Kidney capillary endothelial cell (primary cell): ENCODE measurements at places on chromosomes 2 and 18.

GRCh38 chr18:805008-805754, 6.9 kb downstream of the YES1 start:
- DNase-seq, result no peak

DNA sequence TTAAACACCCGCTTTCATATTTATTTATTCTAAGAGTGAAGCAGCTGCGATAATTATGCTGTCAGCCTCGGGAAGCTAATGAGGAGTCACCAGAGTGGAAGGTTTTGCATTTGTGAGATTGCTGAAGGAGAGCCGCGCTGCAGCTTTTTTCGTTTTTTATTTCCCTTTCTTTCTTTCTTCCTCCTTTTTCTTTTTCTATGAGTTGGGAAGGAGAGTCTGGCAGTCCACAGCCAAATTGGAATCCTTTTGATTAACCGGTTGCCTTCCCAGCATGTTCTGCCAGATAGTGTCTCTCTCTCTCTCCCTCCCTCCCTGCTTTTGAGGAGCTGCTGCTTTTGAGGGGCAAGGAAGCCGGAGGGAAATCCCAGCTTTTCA, 82.1 kb downstream of the CDK15 start:
- no peak for DNase-seq

DNA sequence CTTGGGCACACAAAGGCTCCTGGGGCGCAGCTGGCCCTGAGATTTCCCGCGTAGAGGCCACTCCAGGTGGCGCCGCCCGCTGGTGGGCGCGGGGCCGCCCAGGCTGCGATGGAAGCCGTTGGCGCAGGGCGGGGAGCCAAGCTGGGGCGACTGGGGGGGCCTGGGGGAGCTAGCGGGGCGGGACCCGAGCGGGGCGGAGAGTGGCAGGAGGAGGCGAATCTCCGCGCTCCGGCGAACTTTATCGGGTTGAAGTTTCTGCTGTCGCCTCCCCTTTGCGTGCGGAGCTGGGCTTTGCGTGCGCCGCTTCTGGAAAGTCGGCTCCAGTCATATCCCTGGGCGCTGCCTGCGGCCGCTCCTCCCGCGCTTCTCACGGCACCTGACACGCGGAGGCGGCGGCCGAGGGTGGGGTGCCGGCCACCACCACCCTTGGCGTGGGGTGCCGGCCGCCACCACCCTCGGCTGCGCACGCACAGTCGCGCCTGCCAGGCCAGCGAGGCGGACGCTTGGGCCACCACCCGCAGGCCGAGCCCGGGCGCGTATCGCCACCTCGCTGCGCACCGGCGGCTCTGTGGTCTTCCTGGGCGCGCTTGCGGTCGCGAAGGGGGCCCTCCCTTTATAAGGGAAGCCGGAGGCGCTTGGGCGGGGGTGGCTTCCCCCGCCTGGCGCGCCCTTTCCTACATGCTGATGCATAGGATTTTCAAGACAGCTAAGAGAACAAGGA, 919 bp upstream of the CYP1B1 start:
- no peak for DNase-seq

DNA sequence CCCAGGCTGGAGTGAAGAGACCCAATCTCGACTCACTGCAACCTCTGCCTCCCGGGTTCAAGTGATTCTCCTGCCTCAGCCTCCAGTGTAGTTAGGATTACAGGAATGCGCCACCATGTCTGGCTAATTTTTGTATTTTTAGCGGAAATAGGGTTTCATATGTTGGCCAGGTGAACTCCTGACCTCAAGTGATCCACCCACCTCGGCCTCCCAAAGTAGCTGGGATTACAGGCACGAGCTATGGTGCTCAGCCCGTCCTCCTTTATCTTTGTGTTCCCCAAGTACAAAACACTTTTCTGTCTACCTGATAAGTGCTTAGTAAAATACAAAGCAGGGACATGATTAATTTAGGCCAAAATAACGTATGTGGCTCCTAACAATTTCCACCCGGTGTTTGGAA, 91.2 kb upstream of the STK17B start:
- DNase-seq, result no peak

DNA sequence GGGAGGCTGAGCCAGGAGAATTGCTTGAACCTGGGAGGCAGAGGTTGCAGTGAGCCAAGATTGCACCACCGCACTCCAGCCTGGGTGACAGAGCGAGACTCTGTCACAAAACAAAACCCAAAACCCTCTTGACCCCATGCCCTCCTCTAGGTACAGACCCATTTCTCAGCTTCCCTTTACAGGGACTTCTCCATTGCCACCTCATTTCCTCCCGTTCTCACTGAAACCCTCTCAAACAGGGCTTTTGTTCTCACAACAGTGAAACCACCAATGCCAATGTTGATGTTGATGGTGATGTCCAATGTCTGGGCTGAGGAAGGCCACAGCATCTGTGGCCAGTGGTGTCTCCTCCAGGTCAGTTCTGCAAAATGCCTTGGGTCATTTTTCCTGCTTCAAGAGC, 69.0 kb upstream of the ZCCHC2 start:
- DNase-seq, result no peak
